ENCODE measurements at places on chromosomes 13 and 19.
A peak's percentile ranks its signal among the peaks of the same experiment; 100 is the strongest.

GRCh38 chr19:45251452-45252354 is 632 bp downstream of the MARK4 start:
- no peak for DNase-seq

DNA sequence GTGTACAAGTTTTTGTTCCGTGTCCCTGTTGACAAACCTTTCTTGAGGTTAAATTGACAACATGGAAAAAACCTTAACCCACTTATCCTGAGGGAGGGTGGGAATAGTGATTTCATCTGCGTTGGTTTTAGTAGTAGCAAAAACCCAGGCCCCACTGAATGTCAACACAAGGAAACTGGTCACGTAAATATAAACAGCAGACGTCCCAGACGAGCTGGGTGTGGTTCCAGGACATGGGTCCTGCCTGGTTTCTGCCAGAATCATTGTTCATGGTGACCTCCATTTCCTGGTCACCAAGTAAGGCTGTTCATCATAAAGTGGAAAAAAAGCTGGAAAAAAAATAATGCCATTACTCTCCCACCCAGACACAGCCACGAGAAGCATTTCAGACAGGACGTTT is 16.9 kb upstream of the F2RL3 start:
- no peak for DNase-seq

GRCh38 chr19:48955308-48955958 is 758 bp downstream of the BAX start:
- no peak for DNase-seq

DNA sequence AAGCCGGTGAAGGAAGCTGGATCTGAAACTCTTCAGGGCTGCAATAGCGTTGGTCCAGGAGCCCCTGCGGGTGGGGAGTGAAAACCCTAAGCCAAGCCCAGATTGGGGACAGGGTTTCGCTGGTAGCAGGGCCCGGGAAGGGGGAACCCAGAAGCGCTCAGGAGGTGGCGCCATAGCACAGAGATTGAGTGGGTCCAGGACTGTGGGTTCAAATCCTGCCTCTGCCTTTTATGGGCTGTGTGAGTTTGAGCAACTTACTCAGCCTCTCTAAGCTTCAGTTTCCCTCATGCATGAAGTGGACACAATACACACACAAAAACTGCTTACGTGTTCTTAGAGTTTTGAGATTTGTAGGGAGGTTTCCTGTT is 8.3 kb upstream of the SYCN start:
- DNase-seq: peak; percentile 36

DNA sequence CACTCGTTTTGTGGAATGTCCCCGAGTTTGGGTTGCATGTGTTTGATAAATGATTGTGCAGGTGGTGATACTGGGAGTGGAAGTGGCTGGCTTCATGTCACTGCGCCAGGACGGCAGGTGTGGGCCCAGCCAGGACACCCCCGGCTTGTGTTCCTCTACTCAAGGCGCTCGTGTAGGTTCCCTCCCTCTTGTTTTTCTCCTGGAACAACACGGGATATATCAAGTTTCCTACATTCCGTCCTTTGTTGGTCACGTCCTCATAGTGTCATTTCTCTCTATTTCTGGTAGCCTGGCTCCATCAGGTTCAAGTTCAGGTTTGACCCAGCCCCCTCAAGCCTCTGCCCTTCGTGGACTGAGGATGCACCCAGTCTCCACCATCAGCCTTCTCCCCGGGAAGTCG is 16.3 kb downstream of the IL17D start:
- no peak for DNase-seq

GRCh38 chr13:41139296-41139966 is 6.8 kb upstream of the KBTBD6 start:
- DNase-seq: no peak

DNA sequence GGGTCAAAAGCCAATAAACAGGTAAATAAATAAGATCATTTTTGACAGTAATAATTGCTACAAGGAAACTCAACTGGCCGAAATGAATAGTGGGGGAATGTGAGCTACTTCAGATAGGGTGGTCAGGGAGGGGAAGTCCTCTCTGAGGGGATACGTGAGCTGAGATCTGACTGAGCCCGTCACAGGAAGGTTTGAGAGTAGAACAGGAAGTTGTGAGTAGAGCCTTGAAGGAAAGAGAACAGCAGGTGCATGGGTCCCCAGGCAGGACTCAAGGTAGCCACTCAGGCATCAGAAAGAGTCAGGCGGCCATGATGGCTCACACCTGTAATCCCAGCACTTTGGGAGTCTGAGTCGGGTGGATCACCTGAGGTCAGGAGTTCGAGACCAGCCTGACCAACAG is 6.3 kb downstream of the IRGQ start:
- no peak for DNase-seq

GRCh38 chr13:99962242-99962641 is 9.3 kb downstream of the ZIC5 start:
- no peak for DNase-seq

DNA sequence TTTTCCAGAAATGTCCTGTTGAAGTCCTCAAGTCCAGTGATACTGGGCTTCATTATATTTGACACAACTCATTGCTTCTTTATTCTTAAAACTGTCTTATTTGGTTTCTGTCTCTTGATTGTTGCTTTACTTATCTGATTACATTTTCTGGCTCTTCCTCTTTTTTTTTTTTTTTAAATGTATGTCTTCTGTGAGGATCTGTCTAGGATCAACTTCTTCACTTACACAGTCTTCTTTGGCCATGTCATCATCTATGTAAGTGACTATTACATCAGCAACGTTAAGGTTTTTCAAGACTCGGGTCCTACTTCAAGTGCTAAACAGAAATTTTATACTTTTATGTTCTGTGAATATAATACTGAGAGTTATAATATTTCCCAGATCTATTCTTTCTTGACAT is 162.1 kb downstream of the PDS5B start:
- no peak for DNase-seq

- no peak for DNase-seq
Observed at GRCh38 chr13:41284512-41285288, 21.3 kb upstream of the MTRF1 start.

- DNase-seq: no peak
Observed at GRCh38 chr13:52599037-52599847, 43.0 kb upstream of the HNRNPA1L2 start.

DNA sequence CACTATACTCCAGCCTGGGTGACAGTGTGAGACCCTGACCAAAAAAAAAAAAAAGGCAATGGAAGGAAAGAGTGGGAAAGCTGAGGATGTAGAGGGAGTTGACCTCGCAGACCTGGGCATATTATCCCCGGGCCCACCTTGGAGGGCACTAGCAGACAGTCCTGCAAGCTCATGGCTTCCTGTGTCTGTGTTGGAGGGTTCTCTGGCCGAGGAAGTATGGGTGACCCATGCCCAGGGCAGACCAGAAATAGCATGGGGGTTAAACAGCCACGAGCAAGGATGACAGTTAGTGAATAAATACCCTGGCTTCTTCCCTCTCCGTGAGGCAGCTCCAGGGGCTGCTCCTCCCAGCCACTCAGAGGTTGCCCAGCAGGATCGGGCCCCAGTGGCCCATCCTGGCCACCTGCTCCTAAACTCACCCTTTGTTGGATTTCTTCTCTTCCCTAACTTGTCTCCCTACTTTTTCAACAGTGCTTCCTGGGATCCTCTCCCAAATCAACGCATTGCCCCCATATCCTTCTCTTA is 485.8 kb downstream of the ZNF536 start:
- no peak for DNase-seq

- DNase-seq: peak; percentile 3
Observed at GRCh38 chr19:37007587-37008220, 70.5 kb upstream of the ZNF420 start.

DNA sequence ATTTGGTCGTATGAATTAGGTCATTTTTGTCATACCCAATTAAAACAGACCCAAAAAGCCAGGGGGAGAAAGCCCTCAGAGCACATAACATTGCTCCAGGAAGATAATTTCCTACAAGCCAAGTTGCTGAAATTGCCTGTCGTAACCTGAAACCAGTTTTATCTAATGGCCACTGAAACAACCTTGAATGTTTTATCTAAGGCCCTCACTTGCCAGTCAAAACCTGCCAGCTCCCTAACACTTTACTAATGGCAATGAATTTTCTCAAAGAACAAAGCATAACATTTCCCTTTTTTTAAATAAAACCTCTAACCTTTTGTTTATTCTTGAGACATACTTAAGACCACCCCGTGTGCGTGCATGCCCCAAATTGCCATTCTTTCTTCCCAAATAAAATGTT is 496.2 kb upstream of the KLHL1 start:
- no peak for DNase-seq

GRCh38 chr13:110280985-110281688 is 25.8 kb downstream of the COL4A1 start:
- DNase-seq: no peak

- no peak for DNase-seq
Observed at GRCh38 chr19:51256155-51256625, 5.3 kb downstream of the SIGLECL1 start.

DNA sequence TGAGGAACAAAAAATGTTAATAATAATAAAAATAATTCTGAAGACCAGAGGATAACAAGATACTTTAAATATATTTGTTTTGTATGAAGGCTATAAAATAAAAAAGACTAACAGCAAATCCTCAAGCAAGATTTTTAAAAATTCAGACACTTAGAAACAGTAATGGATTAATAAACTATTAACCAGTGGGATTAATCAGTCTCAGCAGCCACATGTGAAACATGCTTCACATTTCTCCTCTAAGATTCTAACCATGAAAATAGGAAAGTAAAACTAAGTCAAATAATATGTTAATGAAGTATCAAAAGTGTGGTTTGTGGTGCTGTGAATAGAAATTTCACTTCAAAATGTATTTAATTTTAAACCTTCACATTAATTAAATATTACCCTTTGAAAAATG is 57.4 kb downstream of the KCNRG start:
- no peak for DNase-seq

DNA sequence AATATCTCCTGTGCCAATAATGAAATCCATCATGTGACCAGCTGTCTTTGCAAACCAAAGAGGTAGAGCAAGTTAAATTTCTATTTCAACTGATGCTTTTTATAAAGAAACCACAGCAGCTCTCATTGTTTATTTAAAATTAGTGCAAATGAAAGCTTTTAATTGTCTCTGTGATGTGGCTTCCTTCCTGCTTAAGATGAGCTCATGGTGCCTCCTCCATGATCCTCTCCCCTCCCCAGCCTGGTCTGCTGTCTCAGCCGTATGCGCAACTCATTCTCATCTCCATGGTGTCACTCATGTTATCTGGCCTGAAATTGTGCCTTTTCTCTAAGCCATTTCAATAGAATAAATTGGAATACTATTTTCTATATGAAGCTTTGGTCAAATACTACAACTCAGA is 270.6 kb downstream of the FGF14 start:
- DNase-seq: no peak

GRCh38 chr19:4504891-4505569 is 13.3 kb downstream of the PLIN4 start:
- DNase-seq: no peak

DNA sequence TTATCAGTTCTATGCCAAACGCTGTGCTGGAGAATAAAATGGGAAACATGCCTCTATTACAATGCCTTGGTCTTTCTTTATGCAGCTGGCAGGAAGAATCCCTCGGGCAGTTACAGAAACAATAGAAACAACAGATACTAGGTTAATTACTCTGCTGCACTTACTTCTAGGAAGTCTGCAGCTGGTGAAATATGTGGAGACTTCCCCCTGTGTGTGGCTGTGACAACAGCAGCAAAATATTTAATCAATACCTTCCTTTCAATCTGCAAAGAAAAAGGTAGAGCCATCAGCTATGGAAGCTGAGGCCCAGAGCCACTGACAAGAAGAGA is 9.9 kb downstream of the STOML3 start:
- no peak for DNase-seq

DNA sequence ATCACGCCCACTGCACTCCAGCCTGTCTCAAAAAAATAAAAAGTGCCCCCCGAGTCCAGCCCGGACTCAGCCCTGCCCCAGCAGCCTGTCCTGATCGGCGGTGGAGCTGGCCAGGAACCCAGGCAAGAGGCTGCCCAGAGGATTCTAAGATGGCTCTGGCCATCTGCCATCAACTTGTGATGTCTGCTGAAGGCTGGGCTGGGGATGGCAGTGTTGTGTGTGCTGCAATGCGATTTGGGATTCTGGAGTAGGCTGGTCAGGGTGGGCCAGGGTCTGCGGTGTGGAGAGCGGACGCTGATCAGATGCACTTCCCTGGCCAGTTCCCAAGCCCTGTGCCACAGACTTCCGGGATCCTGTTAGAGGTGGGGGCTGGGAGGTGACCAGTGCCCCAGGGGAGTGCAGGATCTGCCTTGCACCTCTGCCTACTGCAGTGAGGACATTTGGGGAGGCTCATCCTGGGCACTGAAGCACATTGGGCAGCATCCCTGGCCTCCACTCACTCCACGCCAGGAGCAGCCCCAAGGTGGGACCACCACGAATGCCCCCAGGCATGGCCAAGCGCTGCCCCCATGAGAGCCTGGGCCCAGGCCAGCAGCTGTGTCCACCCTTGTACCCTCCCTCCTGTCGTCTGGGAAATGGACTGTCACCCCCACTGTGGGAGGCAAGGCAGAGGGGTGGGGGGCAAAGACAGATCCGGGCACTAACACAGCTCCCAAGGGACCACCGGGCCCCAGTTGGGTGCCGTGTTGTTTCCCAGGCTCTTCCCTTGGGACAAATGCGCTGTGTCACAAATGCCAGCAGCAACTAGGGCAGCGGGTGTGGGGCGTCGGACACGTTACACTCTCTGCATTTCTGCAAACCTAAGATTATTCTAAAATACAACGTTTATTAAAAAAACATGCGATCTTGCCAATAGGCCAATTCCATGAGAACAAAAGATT is 3.4 kb upstream of the TBXA2R start:
- no peak for DNase-seq

DNA sequence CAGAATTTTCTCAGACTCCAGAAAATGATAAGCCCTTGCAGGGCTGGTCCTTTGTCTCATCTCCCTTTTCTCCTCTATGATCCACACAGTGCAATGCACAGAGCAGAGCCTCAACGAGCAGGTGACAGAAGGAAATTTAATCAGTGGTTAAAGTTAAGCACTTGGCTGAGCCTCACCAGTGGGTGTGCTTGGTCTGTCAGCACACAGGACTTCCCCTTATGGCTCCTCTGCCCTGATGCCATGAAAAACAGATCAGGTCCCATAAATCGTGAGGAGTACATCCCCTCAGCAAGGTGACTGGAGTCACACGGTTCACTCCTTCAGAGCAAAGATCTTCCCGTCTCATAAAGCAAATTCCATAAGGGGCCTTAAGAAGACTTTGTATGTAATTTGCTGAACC is 818.2 kb downstream of the UQCRFS1 start:
- no peak for DNase-seq

DNA sequence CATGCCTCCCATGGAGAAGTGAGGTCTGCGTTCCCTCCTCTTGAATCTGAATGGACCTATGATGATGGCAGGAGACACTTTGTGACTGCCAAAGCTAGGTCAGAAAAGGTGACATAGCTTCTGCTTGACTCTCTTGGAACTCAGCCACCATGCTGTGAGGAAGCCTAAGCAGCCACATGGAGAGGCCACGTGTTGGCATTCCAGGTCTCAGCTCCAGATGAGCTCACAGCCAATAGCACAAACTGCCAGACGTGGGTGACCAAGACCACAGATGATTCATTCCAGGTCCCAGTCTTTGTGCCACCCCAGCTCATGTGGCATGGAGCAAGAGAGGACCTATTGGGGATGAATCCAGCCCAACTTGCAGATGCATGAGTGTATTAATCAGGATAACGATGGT is 8.7 kb upstream of the GGACT start:
- DNase-seq: no peak

Data from activated T-helper 1 cell treated with anti-CD3 and anti-CD28 coated beads, Interleukin-2, amount 50 U/mL, for 16 hours (primary cell).